Upper lobe of right lung (tissue), 1 donor: ENCODE measurements at places on chromosomes 13 and 19.
A peak's percentile ranks its signal among the peaks of the same experiment; 100 is the strongest.

DNA sequence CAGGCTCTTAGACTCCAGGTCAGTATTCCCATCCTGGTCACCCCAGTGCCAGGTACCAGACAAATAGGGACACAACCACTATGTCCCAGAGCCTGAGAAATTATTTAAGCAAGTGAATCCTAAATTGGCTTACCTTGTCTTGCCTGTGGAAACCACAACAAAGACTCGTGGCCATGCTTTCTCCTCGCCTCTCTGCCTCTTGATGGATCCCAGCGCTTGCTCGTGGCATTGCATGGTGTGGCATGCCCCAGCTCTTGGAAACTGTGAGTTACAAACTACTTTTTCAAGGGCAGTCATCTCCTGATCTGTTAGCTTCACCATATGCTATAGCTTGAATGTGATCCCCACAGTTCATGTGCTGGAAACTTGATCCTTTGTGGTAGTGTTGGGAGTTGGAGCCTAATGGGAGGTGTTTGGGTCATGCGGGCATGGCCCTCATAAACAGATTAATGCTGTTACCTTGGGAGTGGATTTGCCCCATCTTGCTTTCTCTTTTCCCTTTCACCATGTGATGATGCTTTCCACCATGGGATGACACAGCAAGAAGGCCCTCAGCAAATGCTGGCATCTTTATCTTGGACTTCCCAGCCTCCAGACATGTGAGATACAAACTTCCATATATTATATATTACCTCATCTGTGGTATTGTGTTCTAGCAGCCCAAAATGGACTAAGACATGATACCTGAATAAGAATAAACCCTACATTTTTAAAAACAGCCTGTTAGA is 31.2 kb downstream of the SPRYD7 start:
- H3K36me3 ChIP-seq, result no peaks in the 10 kb centered on the region
- no peaks in the 10 kb centered on the region for H3K4me1 ChIP-seq
- no peak overlapping the region for H3K27ac ChIP-seq
- DNase-seq, result no peak

- no peak for DNase-seq
- H3K36me3 ChIP-seq, result no peaks in the 10 kb centered on the region
- no peaks in the 10 kb centered on the region for H3K27me3 ChIP-seq
- H3K27ac ChIP-seq, result peak overlapping the region; percentile 87
- H3K4me3 ChIP-seq, result no peak overlapping the region
Measured at GRCh38 chr19:18320865-18321733, 1.8 kb downstream of the LSM4 start.

GRCh38 chr13:64553411-64554129 is 2676.6 kb downstream of the PCDH9 start:
- H3K27me3 ChIP-seq, result no peaks in the 10 kb centered on the region
- H3K27ac ChIP-seq, result no peak overlapping the region

GRCh38 chr13:26619358-26619757 is 61.9 kb downstream of the WASF3 start:
- H3K36me3 ChIP-seq, result no peaks in the 10 kb centered on the region
- no peaks in the 10 kb centered on the region for H3K4me1 ChIP-seq
- no peak overlapping the region for H3K4me3 ChIP-seq
- no peaks in the 10 kb centered on the region for H3K27me3 ChIP-seq
- H3K27ac ChIP-seq, result no peak overlapping the region

DNA sequence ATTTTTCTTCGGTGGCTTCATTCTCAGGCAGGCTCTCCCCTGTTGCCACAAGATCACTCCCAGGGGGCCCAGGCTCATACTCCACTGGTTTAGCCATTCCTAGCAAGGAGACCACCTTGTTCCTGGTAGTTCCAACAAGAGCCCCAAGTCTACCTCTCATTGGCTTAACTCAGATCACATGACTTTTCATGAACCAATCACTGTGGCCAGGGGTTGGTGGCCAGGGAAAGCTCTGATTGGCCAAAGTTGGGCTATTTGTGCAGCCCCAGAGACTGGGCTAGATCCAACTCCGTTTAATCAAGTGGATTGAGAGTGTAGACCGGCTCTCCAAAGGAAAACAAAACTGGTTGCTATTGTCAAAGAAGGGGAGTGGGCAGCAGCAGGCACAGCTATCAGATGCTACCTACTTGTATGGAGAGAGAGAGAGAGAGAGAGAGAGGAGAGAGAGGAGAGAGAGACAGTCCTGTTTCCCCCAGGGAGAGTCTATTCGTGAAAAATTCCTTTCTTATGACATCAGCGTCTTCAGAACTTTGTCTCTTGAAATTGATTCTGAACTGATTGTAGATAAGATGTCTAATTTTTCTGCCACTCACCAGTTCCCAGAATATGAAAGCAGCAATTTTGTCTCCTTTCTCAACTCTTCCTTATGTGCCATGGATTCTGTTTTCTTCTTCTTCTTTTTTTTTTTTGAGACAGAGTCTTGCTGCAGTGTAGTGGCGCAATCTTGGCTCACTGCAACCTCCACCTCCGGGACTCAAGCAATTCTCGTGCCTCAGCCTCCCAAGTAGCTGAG is 5.9 kb downstream of the CEACAM19 start:
- no peak overlapping the region for H3K4me3 ChIP-seq
- no peak for DNase-seq
- H3K27me3 ChIP-seq, result no peaks in the 10 kb centered on the region

GRCh38 chr19:17086834-17087233 is 11.3 kb downstream of the MYO9B start:
- DNase-seq, result no peak
- H3K27ac ChIP-seq, result no peak overlapping the region
- H3K27me3 ChIP-seq, result no peaks in the 10 kb centered on the region
- H3K4me3 ChIP-seq, result no peak overlapping the region
- H3K4me1 ChIP-seq, result peaks cover 26% of the 10 kb centered on the region

DNA sequence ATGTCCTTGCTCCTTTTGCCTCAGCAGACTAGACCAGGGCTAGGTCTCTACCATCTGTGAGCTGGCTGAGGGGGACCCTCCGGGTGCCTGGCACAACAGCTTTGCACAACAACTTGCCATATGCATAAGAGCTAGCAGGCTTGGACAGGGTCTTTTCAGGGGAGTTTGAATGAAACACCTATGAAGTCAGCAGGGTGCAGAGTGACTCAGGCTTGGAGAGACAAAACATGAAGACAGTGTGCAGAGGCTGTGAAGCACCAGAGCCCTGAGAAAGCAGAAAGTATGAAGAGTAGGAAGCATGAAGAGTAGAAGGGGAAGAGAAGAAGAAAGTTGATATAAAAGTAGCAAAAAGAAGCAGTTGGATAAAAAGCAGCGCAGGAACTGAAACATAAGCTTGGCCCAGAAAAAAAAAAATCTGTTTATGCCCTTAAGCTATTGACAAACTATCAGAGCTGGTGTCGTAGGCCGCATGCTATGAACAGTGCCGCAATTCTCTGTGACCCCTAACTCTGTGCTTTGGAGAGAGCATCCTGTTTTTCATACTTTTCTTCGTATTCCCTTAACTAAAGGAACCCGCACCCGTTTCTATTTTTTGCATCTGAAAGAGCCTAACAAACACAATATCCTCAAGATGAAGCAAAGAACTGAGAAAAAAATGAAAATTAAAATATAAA is 52.7 kb upstream of the FAM216B start:
- no peak overlapping the region for H3K4me3 ChIP-seq
- H3K27ac ChIP-seq, result no peak overlapping the region
- H3K27me3 ChIP-seq, result no peaks in the 10 kb centered on the region
- H3K4me1 ChIP-seq, result no peaks in the 10 kb centered on the region

- H3K4me1 ChIP-seq, result peaks cover 17% of the 10 kb centered on the region
- H3K4me3 ChIP-seq, result no peak overlapping the region
- no peaks in the 10 kb centered on the region for H3K27me3 ChIP-seq
- no peak for DNase-seq
- H3K27ac ChIP-seq, result no peak overlapping the region
Measured at GRCh38 chr13:44810061-44810840, 179.0 kb downstream of the NUFIP1 start.

- no peak for DNase-seq
- H3K4me3 ChIP-seq, result no peak overlapping the region
Measured at GRCh38 chr13:33279414-33280278, 5.9 kb downstream of the STARD13 start.

GRCh38 chr13:98041081-98041820 is 87.8 kb downstream of the IPO5 start:
- H3K4me1 ChIP-seq, result no peaks in the 10 kb centered on the region
- H3K36me3 ChIP-seq, result no peaks in the 10 kb centered on the region
- H3K27ac ChIP-seq, result no peak overlapping the region
- H3K4me3 ChIP-seq, result no peak overlapping the region
- DNase-seq, result no peak

DNA sequence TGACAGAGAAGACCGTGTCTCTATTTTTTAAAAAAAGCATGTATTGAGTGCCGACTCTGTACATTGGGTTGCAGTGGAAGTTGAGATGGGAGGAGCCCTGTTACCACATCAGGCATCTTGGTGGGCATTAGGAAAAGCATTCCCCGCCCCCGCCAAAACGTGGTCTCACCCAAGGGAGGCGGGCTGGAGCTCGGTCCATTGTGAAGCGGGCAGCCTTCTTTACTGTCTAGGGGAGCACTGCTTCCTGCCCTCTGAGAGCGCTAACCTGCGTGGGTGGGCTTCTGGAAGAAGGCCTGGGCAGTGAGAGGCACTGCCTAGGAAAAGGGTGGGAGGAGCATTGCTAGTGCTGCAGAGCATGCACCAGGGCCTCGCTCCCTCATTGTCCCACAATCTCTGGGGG is 3.9 kb downstream of the NR1H2 start:
- H3K27me3 ChIP-seq, result no peaks in the 10 kb centered on the region
- H3K4me3 ChIP-seq, result no peak overlapping the region
- peaks cover 14% of the 10 kb centered on the region for H3K4me1 ChIP-seq
- peak; percentile 59 for DNase-seq
- H3K27ac ChIP-seq, result no peak overlapping the region

DNA sequence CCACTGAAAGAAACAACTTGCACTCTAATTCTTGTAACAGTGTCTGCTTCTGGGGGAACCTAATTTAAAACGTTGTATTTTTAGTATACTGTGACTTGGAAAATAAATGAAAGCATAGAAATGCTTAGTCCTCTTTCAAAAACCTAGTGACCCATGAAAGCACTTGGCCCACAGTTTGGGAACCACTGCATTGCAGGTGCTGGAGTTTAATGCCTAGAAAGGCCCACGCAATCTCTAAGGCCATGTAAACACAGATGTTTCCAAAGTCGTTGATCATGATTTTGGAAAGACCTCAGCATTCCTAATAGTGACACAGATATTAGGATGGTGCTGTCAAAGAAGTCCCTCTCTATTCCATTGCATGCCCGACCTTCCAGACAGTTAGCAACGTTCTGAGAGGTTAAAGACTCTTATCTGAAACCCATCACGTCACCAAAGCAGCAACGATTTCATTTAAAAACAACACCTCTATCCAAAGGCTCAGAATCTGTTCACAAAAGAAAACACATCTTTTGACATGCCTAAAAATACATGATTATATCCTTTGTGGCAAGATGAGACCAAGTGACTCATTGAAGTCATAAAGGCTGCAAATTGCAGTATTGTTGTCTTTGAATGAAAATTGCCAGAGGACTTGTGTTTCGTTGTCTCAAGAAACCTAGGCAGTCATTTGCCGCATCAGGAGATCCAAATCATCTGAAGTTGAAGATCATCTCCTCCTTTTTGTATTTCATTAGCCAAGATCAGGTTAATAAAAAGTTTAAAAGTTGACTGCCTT is 328.0 kb upstream of the ZNF507 start:
- H3K4me1 ChIP-seq, result no peaks in the 10 kb centered on the region
- no peak for DNase-seq
- H3K27ac ChIP-seq, result no peak overlapping the region
- no peaks in the 10 kb centered on the region for H3K27me3 ChIP-seq

- H3K4me1 ChIP-seq, result no peaks in the 10 kb centered on the region
- no peaks in the 10 kb centered on the region for H3K27me3 ChIP-seq
- H3K4me3 ChIP-seq, result no peak overlapping the region
- no peak overlapping the region for H3K27ac ChIP-seq
Measured at GRCh38 chr19:48190288-48190884, 19.9 kb downstream of the ZSWIM9 start.

GRCh38 chr13:79973533-79973963 is 367.4 kb downstream of the SPRY2 start:
- DNase-seq, result no peak
- no peak overlapping the region for H3K4me3 ChIP-seq
- H3K27me3 ChIP-seq, result no peaks in the 10 kb centered on the region
- no peak overlapping the region for H3K27ac ChIP-seq

DNA sequence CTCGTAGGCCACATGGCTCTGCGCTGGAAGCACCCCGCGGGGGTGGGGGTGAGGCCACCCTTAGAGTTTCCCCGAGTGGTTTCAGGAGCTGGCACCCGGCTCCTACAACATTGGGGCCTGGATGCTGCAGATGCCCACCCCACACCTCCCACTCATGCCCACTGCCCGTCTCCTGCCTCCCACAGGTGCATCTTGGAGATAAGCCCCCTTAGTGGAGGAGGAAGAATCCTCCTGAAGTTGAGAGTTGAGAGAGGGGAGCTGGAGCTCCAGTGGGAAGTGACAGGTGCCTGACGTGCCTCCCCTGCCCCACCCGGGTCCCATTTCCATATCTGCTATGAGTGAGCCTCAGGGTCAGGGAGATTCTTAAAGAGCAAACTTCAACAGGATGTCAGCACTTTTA is 341.3 kb downstream of the TEX29 start:
- H3K4me3 ChIP-seq, result no peak overlapping the region
- H3K36me3 ChIP-seq, result no peaks in the 10 kb centered on the region
- no peaks in the 10 kb centered on the region for H3K4me1 ChIP-seq
